Hematopoietic multipotent progenitor cell treated with erythropoietin and hydrocortisone succinate and interleukin-3 and kit ligand, for 4 days (in vitro differentiated cells): ENCODE measurements at places on chromosomes 6 and 20.
A peak's percentile ranks its signal among the peaks of the same experiment; 100 is the strongest.

DNA sequence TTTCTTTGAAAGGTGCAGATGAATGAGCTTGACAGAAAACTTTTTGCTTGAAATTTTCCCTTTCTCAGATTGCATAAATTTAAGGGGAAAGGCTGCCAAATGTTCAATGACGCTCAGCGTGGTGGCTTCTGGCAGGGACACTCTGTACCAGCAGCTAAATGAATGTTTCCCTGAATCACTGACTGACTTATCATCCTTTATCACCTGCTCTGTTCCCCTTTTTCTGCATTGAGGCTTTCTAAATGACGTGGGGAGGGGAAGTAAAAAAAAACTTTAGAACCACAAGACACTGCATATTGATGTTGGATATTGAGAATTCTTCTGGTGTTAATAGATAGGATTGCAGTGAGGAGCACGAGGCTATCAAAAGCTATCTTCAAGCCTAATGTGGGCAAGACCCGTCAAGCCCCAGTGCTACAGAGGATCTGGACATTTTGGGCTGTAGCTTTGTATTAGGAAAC is 46.9 kb upstream of the ENPP5 start:
- DNase-seq, result peak; percentile 95

- peak; percentile 74 for DNase-seq
Measured at GRCh38 chr6:158219228-158219627, 51.1 kb downstream of the GTF2H5 start.

GRCh38 chr6:151365233-151365632 is 26.1 kb downstream of the ZBTB2 start:
- no peak for DNase-seq

GRCh38 chr6:28218312-28219248 is 6.5 kb upstream of the ZSCAN9 start:
- DNase-seq, result peak; percentile 95

DNA sequence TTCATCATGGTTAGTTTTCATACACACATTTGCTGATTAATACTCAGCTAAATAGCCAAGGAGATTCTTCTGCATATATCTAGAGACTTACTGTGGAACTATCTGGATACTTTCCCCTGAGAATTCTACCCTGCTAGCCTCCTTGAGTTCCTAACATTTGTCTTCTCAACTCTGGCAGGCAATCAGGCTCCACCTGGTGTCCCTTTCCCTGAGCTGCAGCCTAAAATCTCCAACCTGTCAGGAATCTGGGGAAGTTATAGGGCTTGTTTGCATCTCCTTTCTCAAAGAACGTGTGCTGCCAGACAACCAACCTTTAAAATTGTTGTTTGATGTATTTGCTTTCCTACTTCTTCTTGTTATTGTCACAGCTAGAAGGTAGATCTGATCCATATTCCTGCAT is 73.4 kb downstream of the FUT9 start:
- no peak for DNase-seq

DNA sequence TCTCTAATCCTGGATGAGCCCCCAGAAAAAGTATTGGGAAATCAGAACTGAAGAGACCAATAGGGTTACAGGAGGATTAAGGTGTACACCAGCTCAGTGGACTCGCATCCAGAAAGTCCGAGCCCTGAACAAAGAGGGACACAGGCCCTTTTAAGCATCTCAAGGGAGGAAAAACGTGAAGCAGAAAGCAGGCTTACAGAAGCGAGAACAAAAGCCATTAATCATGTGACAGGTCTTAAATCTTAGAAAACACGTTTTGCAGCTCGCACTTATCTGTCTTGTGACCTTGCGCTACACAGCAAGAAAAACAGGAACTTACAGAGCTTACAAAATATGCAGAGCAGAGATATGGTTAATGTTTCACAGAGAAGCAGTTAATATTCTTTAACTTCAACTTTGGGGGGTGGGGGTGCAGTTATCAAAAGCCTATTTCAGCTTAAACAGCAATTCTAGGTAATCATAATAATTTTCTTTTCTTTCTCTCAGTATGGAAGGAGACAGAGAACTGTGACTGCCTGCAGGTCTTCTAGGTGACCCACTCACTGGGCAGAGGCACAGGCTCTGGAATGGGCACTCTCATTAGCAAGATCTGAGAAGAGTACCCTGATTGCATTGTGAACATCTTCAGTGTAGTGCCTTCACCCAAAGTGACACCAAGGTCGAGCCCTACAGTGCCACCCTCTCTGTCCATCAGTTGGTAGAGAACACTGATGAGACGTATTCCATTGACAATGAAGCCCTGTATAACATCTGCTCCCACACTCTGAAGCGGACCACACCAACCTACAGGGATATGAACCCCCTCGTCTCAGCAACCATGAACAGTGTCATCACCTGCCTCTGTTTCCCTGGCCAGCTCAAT is 65.0 kb upstream of the MOCS1 start:
- DNase-seq, result peak; percentile 90

DNA sequence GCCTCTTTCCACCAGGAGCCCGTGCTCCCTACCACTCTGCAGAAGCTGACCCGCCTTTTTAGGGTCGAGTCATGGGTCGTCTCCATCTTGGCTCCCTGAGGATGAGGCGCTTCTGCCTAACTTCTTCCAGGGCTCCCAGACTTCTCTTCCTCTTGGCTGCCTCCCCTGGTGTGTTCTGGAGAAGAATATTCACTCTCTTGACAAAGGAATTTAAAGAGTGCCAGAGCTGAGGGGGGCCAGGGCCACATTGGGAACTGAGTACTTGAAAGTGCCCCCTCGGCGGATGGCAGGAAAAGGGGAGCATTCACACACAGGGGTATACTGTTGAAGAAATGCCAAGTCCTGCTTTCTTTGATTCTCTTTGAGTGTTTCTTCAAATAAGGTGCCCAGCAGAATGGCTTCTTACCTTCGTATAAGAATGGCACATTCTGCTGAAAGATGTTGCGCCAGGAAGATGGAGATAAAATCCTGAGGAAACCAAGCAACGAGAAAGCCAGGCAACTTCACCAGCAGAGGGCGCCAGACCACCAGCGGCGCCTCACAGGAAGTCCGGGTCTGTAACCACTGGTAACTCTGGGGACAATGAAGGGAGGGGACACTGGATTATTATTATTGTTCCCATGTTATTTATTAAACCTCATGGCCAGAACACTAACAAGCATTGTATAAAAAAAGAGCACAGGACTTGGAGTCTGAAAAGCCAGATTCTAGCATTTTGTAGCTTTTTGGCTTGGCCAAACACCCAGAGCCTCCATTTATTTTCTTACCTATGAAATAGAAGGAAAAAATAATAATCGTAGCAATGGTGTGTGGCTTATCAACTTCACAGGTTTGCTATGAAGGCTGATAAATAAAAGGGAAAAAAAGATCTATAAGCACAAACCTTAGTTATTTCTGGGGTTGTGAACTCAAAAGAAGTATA is 176.7 kb downstream of the HACE1 start:
- DNase-seq, result peak; percentile 81

DNA sequence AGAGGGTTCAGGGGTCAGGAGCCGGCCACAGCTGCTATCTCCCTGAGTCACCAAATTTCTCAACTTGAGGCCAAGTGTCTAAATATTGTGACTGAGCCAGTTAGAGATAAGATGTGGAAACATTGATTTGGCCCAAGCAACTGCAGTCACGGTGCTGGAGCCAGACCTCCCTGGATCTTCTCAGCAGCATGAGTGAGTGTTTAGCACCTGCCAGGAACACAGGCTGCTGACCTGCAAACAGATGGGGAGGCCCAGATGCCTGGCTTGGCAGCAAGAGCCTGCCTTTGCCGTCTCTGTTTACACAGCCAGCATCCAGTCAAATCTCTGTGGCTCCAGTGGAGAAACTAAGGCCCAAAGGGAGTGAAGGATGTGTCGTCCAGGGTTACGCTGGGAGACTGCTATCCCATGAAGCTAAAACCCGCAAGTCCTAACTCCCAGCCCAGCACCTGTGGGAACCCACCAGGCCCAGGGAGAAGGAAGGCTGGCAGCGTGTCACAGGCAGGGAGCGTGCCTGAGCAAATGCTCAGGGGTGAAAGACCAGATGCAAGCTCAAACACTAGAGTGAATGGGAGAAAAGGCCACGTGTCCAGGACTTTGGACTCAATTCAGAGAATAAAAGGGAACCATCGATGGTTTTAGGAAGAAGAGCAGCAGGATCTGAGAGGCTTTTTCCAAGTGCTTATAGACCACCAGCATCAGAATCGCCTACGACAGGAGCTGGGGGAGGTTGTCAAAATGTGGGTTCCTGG is 15.9 kb upstream of the PTGIS start:
- DNase-seq, result peak; percentile 59

DNA sequence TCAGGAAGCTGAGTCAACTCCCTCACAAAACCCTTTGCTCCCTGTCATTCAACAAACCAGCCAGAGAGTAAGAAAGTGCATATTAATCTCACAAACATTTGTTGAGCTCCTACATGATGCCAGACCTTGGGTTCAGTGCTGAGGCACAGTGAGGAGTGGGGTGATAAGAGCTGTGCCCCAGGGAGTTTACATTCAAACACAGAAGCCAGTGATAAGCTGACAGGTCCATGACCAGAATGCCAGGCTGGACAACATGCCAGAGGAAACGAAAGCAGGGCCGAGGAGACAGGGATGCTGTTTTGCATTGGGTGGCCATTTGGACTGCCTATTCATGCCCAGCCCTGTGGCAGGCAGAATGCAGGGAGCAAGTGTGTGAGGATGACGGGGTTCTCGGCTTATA is 76.7 kb downstream of the LRFN2 start:
- DNase-seq, result no peak

DNA sequence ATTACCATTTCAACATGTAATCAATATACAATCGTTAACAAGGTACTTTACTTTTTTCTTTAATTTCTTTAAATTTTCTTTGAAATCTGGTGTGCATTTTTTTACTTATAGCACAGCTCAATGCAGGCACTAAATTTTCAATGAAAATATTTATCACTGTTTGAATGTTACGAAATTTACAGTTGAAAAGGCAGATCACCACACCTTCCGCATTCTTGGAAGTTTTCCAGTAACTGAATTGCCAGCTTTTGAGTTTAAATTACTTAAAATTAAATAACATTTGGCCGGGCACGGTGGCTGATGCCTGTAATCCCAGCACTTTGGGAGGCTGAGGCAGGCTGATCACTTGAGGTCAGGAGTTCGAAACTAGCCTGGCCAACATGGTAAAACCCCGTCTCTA is 309.9 kb downstream of the BMP7 start:
- DNase-seq, result no peak

GRCh38 chr6:12527339-12527738 is 189.2 kb upstream of the PHACTR1 start:
- DNase-seq, result no peak

DNA sequence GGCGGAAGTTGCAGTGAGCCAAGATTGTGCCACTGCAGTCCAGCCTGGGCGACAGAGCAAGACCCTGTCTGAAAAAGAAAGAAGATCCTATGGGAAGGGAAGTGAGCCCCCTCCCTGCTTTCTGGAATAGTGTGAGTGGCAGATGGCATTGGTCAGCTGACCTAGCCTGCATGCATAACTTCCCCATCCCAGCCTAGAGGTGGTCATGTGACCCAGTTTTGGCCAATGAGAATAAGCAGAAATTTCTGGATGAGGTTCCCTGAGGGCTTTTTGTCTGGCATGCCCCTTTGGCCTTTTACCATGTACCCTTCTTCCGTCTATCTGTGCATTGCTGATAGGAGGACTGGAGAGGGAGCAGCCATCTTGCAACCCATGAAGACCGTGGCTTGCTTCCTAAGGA is 269.3 kb downstream of the NRN1 start:
- no peak for DNase-seq

DNA sequence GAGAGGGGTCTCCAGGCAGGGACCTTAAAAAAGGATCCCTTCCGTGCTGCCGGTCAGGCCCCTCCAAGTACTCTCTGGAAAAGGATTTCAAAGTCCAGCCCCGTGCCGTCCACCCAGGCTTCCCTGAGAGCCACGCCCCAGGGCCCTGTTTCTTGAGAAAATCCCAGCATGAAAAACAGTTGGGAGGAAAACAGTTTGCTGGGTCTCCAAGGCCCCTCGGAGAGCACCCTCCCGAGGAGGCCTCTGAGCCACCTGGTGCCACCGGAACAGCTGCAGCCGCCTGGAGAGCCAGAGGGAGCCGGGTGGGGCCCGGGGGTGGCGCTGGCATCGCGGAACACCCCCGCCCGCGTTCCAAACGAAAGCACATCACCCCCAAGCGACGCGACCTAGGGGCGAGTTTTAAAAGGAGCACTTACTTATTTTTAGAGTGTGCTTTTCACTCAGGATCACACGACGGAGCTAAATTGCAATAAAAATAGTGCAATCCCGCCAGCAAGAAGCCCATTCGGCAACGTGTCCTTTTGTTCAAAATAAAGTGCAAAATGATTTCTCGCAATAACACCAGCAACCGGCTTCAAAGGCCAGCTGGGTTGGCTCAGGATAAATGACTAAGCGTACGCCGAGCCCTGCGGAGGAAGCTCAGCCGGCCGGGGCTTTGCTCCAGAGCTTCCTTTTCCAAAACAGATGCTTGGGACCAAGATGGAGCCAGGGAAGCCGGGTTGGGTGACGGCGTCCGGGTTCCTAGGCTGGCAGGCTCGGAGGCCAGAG is 64.2 kb downstream of the YTHDF1 start:
- DNase-seq, result no peak

GRCh38 chr6:15608396-15608795 is 54.4 kb downstream of the DTNBP1 start:
- DNase-seq, result no peak

DNA sequence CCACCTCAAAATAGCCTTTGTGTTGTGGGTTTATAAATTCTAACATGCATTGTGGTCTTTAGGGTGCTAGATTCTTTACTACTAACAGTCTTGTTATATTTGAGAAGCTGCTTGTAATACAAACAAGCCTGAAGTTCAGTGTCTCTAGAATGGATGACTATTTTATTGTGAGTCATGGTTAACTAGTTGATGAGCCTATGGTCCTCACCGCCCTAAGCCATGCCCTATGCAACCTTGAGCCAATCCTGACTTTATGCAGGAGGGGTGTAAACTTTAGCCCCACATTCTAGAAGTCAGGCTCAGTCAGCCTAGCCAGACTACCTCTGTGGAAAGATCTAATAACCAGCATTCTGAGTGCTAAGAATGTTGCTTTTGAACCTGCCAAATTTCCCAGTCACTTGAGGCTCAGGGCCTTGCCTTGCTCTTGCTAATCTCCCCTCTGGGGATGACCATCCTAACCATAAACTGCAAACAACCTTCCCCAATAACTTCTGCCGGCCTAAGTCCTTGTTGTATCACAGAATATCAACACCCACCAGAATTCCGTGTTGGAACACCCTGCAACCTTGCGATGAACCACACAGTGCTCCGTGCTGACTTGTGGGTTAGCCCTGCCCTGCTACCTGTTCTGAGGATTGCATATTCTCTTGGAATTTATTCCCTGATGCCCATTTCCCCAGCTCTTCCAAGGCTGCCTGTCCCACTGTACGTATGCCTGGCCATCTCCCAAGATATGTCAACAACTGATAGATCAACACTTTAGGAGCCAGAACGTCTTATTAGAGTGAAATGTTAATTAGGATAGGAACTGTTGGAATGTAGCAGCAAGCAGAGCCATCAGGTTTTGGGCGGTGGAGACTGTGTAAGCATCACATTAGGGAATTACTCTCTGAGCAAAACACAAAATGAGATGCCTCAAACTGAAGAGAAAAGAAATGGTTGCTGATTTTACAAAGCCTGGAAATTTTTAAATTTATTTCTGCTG is 71.7 kb upstream of the CEP85L start:
- no peak for DNase-seq

- DNase-seq, result no peak
Measured at GRCh38 chr6:167336844-167337630, 12.2 kb downstream of the TTLL2 start.

GRCh38 chr6:118617417-118617816 is 34.0 kb downstream of the CEP85L start:
- DNase-seq, result no peak

GRCh38 chr6:97586344-97586743 is 303.3 kb upstream of the MMS22L start:
- peak; percentile 7 for DNase-seq

GRCh38 chr6:33857932-33858475 is 54.2 kb upstream of the MLN start:
- DNase-seq, result no peak

GRCh38 chr20:43937591-43937990 is 22.9 kb downstream of the TOX2 start:
- DNase-seq, result no peak
